ENCODE measurements at places on chromosomes 7 and 10. TPM values are rescaled to one million over a fixed set of nuclear protein-coding genes. Genes with fewer than 3 reads are reported as not detected.

GRCh38 chr10:125641398-125641797 is 41.6 kb downstream of the TEX36 start:
- DNase-seq = no peak
- H3K27me3 ChIP-seq = no peaks in the 10 kb centered on the region
- H3K4me3 ChIP-seq = no peak overlapping the region
- no peak overlapping the region for H3K27ac ChIP-seq
- no peaks in the 10 kb centered on the region for H3K36me3 ChIP-seq

DNA sequence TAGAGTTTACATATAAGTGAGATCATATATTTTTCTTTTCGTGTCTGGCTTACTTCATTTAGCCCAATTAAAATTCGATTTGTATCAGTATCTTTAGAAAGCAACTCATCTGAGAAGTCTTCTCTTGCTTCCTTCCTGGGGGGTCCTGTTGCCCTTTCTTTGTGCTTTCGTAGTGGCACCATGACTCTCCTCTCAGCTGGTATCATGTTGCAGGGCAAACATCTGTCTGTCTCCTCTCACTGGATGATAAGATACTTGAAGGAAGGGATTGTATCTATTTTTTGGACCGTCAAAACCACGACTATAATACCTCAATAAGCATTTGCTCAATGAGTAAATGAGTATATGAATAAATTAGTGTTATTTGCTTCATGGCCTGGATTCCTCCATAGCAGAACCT is 382.5 kb upstream of the SORCS1 start:
- H3K4me3 ChIP-seq = no peak overlapping the region
- H3K27ac ChIP-seq = no peak overlapping the region
- DNase-seq = no peak
- H3K27me3 ChIP-seq = no peaks in the 10 kb centered on the region
- peaks cover 5% of the 10 kb centered on the region for H3K4me1 ChIP-seq

GRCh38 chr7:40836218-40836617 is 701.4 kb downstream of the SUGCT start:
- DNase-seq = no peak
- no peak overlapping the region for H3K27ac ChIP-seq
- H3K4me1 ChIP-seq = peaks cover 3% of the 10 kb centered on the region
- no peaks in the 10 kb centered on the region for H3K36me3 ChIP-seq
- no peaks in the 10 kb centered on the region for H3K27me3 ChIP-seq

Gene OPN4
- total RNA-seq = not detected

Gene GARIN1A
- total RNA-seq = 0.29 TPM

Gene MCM10
- 60.3 TPM for total RNA-seq
